SK-N-SH (cell line): ENCODE measurements at places on chromosomes 1 and 21.
A peak's percentile ranks its signal among the peaks of the same experiment; 100 is the strongest.

DNA sequence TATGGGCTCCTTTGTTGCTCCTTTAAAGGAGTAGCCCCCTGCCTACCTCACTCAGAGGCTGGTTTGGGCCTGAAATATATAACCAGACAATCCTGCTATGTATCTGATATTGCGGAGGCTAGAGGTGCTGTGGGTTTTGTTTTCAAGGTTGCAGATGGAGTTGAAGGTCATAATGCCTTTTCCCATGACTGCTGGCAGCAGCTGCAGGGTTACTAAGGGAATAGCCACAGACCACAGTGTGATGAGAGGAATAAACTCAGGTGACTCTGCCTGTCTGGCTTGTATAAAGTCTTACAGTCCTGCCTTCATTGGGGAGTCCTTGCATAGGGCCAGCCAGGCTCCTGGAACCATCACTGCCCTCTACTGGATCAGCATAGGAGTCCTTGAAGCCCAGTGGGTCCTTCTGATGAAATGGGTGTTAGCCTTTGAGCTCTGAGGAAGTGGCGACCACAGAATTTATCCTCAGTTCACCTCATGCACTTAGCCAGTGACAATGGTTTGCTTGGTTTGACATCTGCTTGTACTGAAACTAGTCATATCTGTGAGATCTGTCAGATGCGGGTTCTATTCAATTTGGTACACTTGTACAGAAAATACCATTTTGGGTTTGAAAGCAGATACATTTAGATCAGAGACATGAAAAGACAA lies 174.4 kb upstream of the HMCN1 start:
- peak; percentile 18 for DNase-seq

GRCh38 chr1:242467556-242468145 lies 56.8 kb downstream of the PLD5 start:
- DNase-seq: peak; percentile 79

DNA sequence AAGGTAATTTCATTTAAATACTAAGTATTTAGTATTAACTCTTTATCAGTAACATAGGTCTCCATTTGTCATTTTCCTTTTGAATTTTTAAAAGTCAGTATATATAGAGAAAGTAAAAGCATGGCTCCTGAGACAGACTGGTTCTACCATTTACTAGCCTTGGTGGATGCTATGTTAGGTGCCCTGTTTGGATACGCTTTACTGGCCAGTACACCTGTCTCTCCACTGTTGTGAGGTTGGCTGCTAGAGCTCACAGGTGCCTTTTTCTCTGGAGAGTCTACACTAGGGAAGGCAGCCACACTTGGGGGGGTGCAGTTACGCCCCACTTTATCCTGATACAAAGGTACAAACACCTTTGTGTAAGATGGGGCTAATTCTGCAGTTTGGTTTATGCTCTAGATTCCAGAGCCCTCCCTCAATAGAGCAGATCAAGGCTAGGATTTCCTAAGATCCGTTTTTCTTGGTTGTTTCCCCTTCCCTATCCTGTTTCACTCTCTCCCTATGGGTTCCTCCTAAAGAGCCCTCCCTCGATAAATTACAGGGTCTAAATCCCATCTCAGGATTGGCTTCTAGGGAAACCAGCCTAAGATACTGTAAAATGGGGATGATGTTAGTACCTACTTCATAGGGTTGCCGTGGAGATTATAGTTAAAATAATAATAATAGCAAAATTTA lies 5.6 kb upstream of the GPSM2 start:
- DNase-seq: no peak

DNA sequence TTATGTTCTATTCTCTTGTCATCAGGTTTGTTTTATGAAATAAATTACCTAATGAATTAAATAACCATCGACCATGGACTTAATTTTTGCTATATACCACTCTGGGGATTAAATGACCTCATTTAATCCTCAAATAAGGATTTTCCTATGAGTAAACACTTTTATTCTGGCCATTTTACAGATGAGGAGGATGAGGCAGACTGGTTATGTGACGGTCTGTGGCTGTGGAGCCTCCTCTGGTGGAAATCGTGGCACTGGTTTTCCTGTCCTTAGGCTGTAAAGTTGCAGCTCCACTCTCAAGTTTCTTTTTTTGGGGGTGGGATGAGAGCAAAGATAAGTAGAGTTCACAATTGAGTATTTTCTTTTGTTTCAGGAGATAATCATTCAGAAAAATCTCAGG lies 105.2 kb downstream of the XCL2 start:
- no peak for DNase-seq

- DNase-seq: no peak
Observed at GRCh38 chr1:154940213-154940560, 3.7 kb upstream of the PMVK start.

DNA sequence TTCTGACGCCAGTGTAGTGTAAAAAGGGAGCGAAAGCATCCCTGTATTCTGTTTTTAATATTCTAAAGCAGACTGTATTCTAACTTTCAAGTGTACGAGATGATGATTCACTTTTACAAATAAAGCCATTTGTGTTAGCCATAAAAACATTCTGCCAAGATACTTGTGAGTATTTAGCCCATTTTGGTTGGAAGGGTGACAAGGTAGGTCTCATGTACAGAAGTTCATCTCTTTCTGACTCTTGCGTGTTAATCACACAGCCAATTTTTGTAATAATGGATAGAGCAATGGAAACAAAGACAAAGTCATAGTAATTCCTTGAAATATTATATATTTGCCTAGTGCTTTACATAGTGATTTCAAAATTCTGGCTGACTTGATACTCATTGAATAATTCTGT lies 125.3 kb upstream of the GREM2 start:
- no peak for DNase-seq

- DNase-seq: peak; percentile 56
Observed at GRCh38 chr1:50427818-50428779, 4.9 kb upstream of the DMRTA2 start.

- no peak for DNase-seq
Observed at GRCh38 chr1:33420870-33421775, 9.8 kb downstream of the PHC2 start.

GRCh38 chr1:9300573-9300972 lies 7.9 kb downstream of the SPSB1 start:
- no peak for DNase-seq

GRCh38 chr1:156676820-156677615 lies at the start of gene NES:
NES (minus strand) TSS chr1:156677407; CDS start chr1:156677264, 143 bp downstream.
- peak; percentile 92 for DNase-seq

DNA sequence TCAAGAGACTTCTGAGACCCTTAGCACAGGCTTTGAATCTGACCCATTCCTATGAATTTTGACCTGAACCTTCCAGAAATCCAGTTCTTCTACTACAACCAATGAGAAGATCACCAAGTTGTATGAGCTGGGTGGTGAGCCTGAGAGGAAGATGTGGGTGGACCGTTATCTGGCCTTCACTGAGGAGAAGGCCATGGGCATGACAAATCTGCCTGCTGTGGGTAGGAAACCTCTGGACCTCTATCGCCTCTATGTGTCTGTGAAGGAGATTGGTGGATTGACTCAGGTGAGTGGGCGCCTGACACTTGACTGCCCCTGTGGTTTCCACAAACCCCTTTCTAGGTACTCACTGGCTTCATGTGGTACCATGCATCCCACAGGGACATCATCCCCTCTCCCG lies 20.0 kb upstream of the PIGV start:
- no peak for DNase-seq

DNA sequence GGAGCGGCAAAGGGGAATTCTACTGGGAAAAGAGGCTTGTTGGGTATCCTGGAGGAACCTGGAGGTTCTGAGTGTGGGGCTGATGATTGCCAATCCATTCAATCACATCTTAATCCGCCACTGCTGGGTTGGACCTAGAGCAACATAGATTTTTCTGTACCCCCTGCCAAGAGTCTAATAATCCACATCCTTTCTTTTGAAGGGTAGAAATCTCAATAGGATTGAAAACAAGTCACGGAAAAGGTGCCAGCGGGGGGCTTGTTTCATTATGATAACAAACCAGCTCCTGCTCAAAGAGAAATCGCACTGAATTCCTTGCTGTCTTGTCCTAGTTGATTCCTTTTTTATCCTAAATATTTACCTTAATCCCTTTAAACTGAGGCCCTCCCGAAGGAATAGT lies 528.5 kb downstream of the ADGRL2 start:
- DNase-seq: no peak

DNA sequence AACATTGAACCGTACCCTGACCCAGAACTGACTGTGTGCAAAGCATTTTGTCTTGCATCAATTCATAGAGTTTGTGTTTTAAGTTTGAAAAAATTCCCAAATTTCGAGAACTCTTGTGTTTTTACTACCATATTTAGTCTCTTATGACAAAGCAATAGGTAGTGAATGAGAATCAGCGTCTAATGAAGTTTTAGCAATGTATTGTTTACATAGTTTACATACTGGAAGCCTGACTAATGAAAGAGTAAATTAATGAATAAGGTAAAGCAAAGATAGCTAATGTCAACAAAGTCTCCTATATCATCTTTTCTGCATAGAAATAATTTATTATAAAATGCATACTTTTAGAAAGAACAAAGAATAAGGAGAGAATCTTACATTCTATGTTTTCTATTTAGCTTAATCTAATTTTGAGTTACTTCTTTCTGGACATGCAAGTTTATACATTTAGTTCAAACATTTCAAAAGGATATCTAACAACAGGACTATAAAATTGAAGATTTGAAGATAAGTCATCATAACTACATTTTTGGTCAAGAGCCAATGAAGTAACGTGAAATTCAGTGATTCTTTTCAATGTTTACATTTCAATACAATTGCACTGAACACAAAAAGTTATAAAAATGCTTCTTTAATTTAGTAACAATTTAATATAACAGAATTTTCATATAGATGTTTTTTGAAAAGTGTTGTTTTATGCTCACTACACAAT lies 1943.7 kb downstream of the NCAM2 start:
- DNase-seq: no peak

- no peak for DNase-seq
Observed at GRCh38 chr1:31830511-31830910, 14.7 kb upstream of the SPOCD1 start.

GRCh38 chr1:243550276-243550675 lies 294.4 kb downstream of the SDCCAG8 start:
- DNase-seq: no peak
